ENCODE measurements at places on chromosomes 6 and 20.

DNA sequence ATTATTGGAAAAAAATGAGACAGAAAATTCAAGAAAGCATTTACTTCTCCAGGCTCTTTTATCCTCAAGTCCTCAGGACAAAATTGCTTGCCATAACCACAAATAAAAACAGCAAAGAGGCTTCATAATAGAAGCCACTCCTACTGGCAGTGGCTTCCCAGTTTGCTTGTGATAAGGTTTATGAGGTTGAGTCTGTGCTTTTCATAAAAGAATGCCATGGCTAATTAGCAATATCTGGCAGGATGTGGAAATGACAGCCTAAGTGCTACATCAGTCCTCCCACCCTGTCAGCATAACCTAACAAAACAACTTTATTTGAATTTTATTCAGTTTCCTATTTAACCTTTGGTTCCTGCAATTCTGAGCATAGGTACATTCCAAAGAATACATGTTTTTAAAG lies 80.9 kb upstream of the HTR1E start:
- no peak for DNase-seq

GRCh38 chr20:25273046-25273445 lies 25.2 kb downstream of the PYGB start:
- DNase-seq: no peak

DNA sequence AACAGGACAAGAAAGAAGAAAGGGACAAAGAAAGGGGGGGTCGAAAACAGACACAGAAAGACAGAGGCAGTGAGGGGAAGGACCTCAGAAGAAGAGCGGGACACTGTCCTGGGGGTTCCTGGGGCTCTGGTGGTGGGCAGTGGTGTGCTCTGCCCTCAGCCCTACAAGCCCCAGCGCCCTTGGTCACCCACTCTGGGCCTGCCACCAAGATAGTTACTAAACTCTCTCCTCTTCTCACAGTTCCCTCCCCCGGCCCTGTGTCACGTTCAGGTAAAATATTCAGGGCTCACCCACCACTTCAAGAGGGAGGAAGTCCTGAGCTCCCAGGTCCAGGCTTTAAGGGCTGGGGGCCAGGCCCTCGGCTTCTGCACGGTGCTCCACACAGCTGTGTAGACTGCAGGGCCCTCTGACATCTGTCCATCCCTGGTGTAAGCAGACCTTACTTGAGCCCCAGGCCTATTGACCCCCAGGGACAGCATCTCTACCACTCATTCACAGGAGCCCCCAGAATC lies 87.4 kb downstream of the MRPL14 start:
- no peak for DNase-seq

- peak; percentile 87 for DNase-seq
Measured at GRCh38 chr6:89977808-89978748, 83.8 kb downstream of the GJA10 start.

GRCh38 chr6:152004896-152005295 lies 197.4 kb downstream of the ESR1 start:
- no peak for DNase-seq

DNA sequence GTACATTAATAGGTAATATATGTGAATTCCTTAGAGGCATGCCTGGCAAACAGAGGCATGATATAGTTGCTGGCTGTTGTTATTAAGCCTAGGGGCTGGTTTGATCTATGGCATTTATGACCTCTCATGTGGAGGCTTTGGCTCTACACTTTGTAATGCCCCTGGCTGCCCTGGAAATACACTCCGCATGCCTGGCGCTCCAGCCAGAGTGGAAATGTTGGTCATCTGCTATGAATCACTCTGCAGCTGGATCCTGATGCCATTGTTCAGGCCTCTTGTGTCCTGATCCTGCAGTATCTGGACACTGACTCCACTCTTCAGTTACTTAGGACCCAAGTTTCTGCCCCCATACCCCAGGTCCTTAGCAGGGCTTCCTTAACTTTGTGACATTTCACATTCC lies 200.5 kb upstream of the PCSK2 start:
- DNase-seq: no peak

- DNase-seq: no peak
Measured at GRCh38 chr6:39254999-39255535, 25.8 kb upstream of the KCNK5 start.

GRCh38 chr6:37021356-37022129 lies 16.1 kb downstream of the FGD2 start:
- no peak for DNase-seq

GRCh38 chr20:57212534-57213276 lies 53.7 kb downstream of the BMP7 start:
- DNase-seq: no peak

DNA sequence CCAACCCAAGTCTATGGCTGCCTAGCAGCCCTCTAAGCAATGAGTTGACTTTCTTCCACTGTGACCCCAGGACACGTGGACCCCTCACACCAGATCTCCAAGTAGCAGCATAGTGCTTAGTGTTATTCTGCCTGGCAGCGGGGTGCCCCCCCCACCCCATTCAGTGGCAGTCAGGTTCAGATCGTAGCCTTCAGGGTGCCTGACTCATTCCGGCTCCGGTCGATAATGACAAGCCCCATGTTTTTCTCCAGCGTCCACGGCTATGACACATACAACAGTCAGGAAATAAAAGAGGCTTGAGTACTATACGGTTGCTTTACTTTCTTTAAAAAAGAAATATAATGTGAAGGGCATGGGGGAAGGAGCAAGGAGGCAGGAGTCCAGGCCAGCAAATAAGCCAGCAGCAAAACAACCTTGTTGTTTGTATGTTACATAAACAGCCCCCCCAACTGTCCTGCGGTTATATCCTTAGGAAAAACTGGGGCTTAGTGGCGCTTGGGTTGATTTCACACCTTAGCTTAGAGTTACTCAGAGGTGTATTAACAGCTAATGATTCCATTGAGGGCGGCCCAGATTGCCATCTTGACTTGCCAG lies 23.1 kb downstream of the GNAS start:
- DNase-seq: no peak

- DNase-seq: no peak
Measured at GRCh38 chr20:50646483-50646996, 44.8 kb downstream of the RIPOR3 start.

DNA sequence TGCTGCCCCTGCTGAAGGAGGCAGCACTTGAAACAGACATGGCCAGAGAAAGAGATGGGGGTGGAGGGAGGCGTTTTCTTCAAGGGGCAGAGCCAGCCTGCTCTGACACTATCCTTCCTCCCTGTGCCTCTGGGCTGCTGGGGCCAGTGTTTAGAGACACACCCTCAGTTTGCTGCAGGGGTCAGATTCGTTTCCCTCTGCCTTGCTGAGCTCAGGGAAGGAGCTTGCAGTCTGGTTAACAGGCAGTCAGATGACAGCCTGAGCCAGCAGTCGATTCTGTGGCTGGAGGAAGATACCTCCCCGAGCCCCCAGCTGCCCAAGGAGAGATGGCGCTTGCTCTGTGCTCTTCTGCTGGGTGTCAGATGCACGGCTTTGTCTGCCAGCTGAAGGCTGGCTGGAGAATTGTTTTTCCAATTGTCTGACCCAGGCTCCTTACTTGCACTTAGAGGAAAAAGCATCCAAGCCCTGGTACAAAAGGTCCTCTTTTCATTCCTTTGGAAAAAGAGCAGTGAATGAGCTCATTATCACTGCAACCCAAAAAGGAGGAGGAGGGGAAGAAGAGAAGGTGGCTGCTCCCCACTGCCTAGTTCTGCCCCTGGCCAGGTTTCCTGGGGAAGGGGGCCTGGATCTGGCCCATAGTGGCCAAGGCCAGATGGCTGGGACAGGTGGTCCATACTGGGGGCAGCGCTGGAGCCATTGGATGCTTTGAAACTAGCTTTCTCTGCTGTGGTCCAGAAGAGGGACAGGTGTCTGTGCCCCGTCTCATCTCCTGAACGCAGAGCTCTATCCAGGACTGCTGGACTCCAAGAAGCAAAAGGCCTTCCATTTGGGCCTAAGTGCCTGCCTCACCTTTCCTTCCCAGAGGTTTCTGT lies 88.2 kb downstream of the TCP11 start:
- DNase-seq: no peak

DNA sequence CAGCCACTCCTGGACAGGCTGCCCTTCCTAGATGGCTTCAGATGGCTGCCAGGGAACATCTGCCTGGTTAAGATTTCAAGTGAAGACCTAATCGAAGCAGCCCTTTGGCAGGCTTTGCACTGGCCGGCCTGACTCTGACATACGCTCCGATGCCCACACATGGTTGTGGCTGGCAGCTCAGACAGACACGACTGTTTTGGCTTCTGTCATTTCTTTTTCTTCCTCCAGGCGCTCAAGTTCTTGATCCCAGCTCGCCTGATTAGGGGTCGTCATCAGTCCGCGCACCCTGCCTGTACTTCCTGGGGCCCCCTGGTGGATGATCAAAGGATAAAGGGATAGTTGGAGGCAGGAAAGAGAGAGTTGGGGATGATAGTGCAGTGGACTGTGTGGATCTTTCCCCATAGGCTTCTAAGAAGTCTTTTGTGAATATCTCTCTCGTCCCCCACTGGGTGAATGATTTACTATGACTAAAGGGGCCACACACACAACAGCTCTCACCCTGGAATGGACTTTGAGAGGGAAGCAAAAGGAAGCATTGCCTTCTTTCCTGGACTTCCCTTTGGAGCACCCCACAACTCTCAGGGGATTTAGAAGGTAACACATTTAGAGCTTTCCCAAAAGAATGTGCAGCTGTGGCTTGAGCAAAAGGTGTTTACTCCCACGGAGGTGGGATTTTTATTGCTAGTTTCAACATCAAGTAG lies 21.4 kb upstream of the TRAM2 start:
- DNase-seq: no peak

GRCh38 chr6:45877970-45878590 lies 137.6 kb downstream of the CLIC5 start:
- no peak for DNase-seq

DNA sequence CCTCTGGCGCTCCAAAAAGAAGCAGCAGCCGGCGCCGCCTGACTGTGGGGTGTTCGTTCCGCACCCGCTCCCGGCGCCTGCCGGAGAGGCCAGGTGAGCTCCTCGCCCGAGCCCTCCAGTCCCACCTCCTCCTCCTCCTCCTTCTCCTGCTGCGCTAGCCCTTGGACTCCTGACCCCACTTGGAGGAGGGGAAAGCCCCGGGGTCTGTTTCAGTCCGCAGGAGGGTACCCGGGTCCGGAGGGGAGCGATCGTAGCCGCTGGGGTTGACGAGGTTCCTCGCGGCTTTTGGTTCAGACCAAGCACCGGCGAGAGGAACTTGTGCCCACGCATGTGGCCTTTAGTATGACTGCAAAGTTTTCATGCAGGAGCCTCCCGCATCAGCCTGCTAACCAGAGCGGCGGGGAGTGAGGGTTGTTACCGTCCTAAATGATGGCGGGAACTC lies 493 bp downstream of the CRYBG1 start:
- DNase-seq: no peak

DNA sequence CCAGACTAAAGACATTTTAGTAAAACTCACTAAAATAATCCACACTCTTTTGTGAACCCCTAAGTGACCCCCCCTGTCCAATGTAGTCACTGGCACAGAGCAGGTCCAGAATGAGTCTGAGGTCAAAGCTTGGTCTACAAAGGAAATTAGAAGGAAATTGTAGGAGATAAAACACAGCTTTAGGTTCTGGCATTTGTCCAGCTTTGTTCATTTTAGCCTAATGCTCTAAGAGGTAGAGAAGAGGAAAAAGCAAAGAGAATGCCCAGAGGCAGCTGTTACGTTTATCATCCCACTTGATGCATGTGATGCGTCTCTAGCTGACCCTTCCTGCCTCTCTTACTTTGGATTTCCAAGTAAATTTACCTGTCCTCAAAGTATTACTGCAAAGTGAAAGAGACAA lies 62.5 kb downstream of the CNKSR3 start:
- DNase-seq: peak; percentile 35

- no peak for DNase-seq
Measured at GRCh38 chr6:48883116-48883515, 579.9 kb downstream of the MMUT start.

DNA sequence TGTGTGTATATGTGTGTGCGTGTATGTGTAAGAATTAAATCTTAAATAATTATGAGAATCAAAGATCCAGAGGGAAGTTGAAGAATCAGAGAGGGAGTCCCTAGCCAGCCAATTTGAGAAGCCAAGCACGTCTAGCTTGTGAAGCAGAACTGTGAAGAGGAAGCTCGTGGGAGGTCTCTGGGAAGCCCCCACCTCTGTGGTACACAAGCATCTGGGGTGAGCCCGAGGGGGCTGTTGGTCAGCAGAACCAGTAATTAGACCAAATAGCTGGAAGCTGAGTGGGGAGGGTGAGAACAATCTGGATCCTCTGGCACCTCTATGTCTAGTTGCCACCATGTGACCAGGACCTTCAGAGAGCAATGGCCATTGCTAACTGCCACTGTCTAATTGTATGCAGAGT lies 310.0 kb upstream of the PRND start:
- no peak for DNase-seq

GRCh38 chr20:57627339-57627738 lies 7.1 kb upstream of the ZBP1 start:
- no peak for DNase-seq

GRCh38 chr20:19916531-19917485 lies 100.4 kb upstream of the NAA20 start:
- no peak for DNase-seq

- DNase-seq: no peak
Measured at GRCh38 chr6:1901556-1901955, 291.8 kb downstream of the FOXC1 start.

- DNase-seq: no peak
Measured at GRCh38 chr20:41094353-41095055, 42.8 kb upstream of the PLCG1 start.

- no peak for DNase-seq
Measured at GRCh38 chr20:23753589-23753988, 2.9 kb upstream of the CST1 start.

GRCh38 chr20:8408587-8409307 lies 276.7 kb downstream of the PLCB1 start:
- no peak for DNase-seq

DNA sequence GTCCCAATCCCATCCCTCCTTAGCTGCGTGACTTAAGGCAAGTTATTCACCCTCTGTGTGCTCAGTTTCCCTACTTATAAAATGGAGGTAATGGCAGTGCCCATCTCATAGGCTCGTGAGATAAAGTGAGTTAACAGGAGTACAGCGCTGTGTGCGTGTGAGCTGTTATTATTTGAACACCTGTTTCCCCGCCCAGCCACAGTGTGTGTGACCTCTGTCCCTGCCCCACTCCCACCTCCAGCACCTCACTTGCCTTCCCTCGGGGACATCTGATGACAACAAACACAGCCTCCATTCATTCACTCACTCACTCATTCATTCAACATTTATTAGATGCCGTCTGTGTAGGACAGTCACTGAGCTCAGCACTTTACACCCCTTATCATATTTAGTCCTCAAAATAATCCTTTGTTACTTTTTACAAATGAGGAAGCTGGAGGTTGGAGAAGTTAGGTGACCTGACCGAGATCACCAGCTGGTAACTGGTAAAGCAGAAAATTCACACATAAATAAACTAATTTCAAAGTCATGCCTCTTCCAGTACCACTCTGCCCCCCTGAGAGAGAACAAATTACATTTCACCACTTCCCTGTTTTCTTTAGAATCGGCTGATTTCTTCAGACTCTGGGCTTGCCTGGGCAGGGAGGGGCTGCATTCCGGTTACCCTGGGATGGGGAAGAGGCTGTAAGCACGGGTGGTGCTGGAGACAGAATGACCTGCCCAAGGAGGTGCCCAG lies 58.6 kb downstream of the CPNE5 start:
- no peak for DNase-seq

- no peak for DNase-seq
Measured at GRCh38 chr6:75813476-75814250, 64.6 kb downstream of the MYO6 start.
